Amygdala (tissue), 56 donors: ENCODE measurements at places on chromosomes 12 and 14.

- no peak for DNase-seq
Observed at GRCh38 chr12:91845365-91845764, 300.3 kb downstream of the BTG1 start.

- no peak for DNase-seq
Observed at GRCh38 chr12:131239384-131240094, 285.8 kb downstream of the ADGRD1 start.

- DNase-seq = no peak
Observed at GRCh38 chr12:29901585-29901984, 117.8 kb upstream of the TMTC1 start.

DNA sequence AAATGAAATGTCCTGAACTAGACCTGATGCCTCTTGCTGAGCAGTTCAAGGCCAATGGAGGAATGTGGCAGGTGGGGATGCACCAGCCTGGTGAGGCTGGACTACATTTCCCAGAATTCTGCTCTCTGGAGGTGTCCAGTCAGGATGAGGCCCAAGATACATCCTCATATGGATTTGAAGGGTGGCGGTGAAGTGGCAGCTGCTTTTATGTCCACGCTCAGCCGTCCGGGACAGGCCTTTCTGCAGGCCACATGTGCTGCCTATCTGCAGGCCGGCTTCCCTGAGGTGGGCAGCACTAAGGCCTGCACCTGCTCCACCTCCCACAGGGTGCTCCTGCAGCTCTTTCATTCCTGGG, 230.2 kb downstream of the BCL11B start:
- DNase-seq = no peak

DNA sequence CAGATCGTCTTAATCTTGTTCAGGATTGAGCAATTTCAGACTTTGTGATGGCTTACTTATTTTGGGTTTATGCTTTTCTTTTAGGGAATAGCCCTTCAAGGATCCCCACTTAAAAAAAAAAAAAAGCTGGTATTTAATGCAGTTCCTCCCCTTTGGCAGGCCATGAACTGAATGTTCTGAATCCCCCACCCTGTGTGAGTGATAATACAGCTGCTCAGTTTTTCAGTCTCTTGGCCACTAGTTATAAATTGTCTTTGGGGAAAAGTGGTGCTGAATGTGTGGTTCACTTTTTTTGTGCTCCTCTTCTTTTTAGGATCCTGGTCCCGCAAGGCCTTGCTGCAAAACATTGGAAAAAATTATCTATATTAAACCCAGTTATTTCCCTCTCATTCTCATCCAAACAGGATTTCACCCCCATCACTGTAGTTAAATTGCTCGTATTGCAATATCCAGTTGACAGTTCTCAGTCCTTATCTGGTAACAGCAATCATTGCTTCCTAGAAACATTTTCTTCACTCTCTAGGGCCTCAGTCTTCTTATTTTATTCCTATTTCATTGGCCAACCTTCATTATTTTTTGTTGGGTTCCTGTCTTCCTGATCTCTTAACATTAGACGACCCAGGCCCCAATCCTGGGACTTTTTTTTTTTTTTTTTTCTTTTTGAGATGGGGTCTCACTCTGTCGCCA, 73.1 kb upstream of the PAWR start:
- no peak for DNase-seq

GRCh38 chr12:100721169-100721568, 73.4 kb upstream of the ANO4 start:
- DNase-seq = no peak

- DNase-seq = no peak
Observed at GRCh38 chr12:130764475-130765185, 48.5 kb upstream of the RIMBP2 start.

GRCh38 chr12:120804428-120804827, 78.8 kb downstream of the ACADS start:
- DNase-seq = no peak

GRCh38 chr14:35277179-35277578, 15.0 kb upstream of the PSMA6 start:
- no peak for DNase-seq

GRCh38 chr12:97159377-97159776, 252.3 kb downstream of the NEDD1 start:
- no peak for DNase-seq

- DNase-seq = no peak
Observed at GRCh38 chr12:94498073-94498472, 38.4 kb upstream of the CEP83 start.

DNA sequence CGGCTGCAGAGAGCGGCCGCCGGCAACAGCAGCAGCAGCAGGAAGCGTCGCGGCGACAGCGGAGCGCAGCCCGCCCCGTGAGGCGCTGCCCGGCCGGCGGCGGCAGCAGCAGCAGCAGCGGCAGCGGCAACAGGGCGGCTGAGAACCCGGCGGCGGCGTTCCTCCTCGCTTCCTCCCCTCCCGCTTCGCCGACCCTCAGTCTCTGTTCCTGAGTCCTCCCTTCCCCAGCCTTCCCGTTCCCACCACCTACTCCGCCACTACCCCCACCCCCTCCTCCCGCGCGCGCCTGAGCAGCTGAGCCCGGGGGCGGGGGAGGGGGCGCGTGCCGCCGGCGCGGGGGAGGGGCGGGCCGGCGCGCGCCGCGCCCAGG, 310 bp downstream of the BICDL1 start:
- DNase-seq = no peak

GRCh38 chr12:3304436-3305165, 186.4 kb upstream of the PRMT8 start:
- no peak for DNase-seq

GRCh38 chr12:129966146-129966995, 62.5 kb upstream of the TMEM132D start:
- DNase-seq = no peak

DNA sequence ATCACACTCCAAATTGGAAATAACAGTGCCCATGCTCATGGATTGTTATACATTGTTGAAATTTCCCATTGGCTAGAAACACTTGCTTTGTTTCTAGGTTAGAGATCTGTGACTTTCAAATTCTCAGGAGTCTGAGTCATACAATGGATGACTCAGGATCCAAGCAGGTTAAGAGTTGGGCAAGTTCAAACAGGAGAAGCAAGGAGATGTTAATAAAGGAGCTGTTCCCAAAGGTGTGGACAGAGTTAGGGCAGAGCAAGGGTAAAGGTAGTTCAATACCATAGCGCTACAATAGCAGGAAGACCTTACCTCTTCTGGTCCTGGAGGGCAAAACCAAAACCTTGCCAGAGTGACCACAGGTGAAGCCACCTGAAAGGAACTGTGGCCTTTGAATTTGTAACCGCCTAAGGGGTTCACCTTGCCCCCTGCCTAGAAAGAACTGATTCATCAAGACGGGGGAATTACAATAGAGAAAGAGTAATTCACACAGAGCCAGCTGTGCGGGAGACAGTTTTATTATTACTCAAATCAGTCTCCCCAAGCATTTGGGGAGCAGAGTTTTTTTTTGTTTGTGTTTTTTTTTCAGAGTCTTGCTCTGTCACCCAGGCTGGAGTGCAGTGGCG, 4.2 kb upstream of the AMN1 start:
- no peak for DNase-seq
